ENCODE measurements at places on chromosomes 3 and 15. TPM values are rescaled to one million over a fixed set of nuclear protein-coding genes. Genes with fewer than 3 reads are reported as not detected.

Gene PPCDC
- 42.8 TPM for total RNA-seq

Gene GPR149
- total RNA-seq = not detected

Gene SI
- total RNA-seq = not detected

Gene CLDN16
- total RNA-seq = not detected

Gene CLSTN2
- total RNA-seq = 0.83 TPM

Gene MELTF
- total RNA-seq = 5.4 TPM

DNA sequence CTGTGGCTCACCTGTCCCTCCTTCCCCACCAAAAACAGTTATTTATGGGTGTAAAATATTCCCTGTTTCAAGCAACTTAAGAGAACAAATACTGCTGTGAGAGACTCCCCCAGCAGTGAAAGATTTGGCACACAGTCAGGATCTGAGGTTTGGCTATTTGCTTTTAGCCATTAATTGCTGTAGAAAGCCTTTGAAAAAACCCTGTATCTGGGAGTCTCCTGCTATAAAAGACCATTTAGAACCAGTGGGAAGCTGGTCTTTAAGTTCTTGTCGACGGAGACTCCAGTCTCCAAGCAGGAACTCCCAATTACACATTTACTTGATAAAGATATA is 55.1 kb upstream of the PCSK6 start:
- H3K27me3 ChIP-seq = no peaks in the 10 kb centered on the region
- no peak for DNase-seq
- no peak overlapping the region for H3K27ac ChIP-seq
- no peaks in the 10 kb centered on the region for H3K4me1 ChIP-seq

DNA sequence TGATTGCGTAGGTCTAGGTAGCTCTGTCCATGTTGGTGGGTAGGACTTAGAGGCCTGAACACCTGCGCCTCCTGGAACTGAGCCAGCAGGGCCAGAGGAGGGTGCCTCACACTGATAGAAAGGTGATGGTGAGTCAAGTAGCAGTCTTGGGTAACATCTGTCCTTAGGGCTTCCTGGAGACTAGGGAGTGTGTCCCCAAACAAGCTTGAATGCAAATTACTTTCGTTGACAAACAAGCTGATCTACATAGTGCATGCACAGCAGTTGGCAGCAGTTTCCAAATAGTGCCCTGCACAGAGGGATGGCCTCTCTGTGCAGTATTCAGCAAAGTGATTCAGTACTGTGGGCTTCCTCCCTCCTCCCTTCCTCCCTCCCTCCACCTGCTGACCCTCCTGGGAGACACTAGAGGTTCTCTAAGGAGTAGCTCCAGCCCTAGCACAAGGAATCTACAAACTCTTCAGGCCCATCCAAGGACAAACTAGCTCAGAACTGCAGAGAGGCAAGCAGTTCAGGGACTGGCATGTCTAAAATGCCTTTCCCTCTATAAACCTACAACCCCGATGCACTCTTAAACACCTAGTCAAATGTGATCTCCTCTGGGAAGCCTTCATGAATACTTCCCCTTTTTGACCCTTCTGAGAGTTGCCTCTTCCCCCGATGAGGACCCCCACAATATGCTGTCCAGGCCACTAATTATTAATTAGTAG is 61.0 kb downstream of the TLE3 start:
- no peaks in the 10 kb centered on the region for H3K36me3 ChIP-seq
- H3K4me3 ChIP-seq = no peak overlapping the region
- H3K27ac ChIP-seq = no peak overlapping the region
- H3K27me3 ChIP-seq = no peaks in the 10 kb centered on the region
- no peaks in the 10 kb centered on the region for H3K4me1 ChIP-seq
- no peak for DNase-seq

DNA sequence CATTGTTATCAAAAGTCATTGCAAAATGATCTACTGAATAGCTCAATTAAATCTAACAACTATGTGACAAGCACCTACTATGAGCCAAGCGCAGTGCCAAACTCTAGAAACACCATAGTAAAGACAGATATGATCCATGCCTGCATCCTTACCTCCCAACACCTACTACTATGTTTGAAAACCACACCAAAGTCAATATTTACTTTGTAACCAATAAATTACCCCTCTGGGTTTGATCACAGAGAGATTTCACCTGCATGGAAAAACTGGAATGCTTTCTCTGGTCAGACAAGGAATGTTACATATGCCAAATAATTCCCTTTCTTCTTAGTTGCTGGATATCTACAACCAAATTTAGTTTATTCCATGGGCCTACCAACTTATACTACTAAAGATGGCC is 422.2 kb downstream of the FHIT start:
- no peak for DNase-seq
- no peaks in the 10 kb centered on the region for H3K27me3 ChIP-seq
- H3K36me3 ChIP-seq = peaks cover 6% of the 10 kb centered on the region
- no peak overlapping the region for H3K27ac ChIP-seq
- peaks cover 19% of the 10 kb centered on the region for H3K4me1 ChIP-seq

DNA sequence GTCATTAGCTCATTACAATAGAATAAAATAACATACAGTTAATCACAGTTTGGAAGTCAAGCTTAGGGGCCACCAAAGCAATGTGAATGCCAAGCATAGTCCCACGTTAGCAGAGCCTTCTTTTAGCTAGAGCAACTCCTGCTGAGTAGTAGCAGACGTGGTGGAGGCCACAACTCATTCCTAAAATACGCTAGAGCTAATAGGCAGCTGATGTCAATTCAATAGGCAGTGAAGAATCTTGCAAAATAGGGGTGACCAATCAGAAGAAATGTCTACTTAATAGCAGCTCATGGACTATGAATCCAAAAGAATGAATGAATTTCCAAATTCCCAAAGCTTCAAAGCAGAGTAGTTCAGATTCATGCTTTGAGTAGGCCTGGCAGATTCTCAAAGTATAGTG is 292.9 kb upstream of the RORA start:
- no peak overlapping the region for H3K4me3 ChIP-seq
- peaks cover 10% of the 10 kb centered on the region for H3K4me1 ChIP-seq
- H3K36me3 ChIP-seq = no peaks in the 10 kb centered on the region

GRCh38 chr15:28953573-28954195 is 67.9 kb downstream of the APBA2 start:
- H3K36me3 ChIP-seq = no peaks in the 10 kb centered on the region
- H3K27ac ChIP-seq = no peak overlapping the region
- H3K27me3 ChIP-seq = no peaks in the 10 kb centered on the region
- H3K4me1 ChIP-seq = peaks cover 7% of the 10 kb centered on the region

GRCh38 chr3:77134769-77135168 is 94.9 kb downstream of the ROBO2 start:
- no peaks in the 10 kb centered on the region for H3K27me3 ChIP-seq
- no peaks in the 10 kb centered on the region for H3K36me3 ChIP-seq
- no peak for DNase-seq
- no peak overlapping the region for H3K27ac ChIP-seq

All from GM23338 (cell line).